ENCODE measurements at places on chromosomes 16 and 17.

- DNase-seq = no peak
Measured at GRCh38 chr17:944266-944826, 35.2 kb downstream of the NXN start.

DNA sequence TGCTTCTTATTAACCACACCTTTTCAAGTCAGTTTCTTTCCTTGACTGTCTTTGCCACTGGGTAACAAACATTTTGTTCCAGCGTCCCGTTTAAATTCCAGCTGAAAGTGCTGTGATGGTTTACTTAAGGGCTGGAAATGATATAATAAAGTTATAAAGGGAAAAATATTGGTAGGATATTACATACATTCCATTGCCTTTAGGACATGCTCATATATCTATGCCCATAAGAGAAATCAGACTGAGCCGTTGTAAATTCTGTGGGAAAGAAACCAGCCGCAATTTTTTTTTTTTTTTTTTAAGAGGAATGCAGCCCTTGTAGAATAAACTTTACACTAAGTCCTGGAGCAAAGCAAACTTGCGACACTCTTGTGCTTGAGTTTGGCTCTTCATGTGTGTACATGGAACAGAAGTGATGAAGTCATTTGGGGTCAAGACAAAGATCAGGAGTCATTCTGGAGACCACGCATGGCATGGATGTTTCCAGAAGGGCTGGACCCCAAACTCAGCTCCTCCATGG lies 210.9 kb downstream of the XYLT1 start:
- DNase-seq = no peak

DNA sequence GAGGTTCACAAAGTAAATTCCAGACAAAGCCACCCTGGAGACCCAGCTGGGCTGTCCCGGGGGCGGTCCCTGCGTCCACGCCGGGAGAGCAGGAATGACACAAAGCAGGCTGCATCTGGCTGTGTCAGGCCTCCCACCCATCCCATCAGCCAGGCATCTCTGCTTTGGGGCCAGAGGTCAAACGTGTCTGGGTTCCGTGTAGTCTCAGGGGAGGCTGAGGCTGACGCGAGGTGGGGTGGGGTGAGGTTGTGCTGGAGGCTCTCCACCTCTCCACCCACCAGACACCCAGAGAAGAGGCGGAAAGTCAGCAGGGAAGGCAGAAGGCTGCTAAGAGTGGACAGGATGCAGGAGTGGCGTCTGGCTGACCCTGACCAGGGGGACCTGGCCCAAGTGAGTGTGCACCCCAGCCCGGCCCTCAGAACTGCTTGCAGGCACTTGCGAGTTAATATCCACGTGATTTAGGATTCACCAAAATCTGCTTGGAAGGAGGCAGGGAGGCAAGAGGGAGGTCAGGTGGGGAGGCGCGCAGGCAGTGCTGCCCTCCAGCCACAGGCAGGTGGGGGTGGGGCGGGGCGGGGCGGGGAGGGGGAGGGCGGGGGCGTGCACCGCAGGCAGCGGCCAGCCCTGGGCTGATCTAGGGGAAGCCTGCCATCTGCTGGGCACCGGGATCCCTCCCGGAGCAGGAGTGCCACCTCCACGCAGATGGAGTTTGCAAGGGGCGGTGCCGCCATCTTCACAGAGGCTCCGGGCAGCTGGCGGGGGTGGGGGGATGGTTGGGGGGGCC lies 44.3 kb downstream of the TBC1D16 start:
- DNase-seq = peak; percentile 93

- DNase-seq = no peak
Measured at GRCh38 chr17:8542599-8543502, 87.7 kb downstream of the MYH10 start.

DNA sequence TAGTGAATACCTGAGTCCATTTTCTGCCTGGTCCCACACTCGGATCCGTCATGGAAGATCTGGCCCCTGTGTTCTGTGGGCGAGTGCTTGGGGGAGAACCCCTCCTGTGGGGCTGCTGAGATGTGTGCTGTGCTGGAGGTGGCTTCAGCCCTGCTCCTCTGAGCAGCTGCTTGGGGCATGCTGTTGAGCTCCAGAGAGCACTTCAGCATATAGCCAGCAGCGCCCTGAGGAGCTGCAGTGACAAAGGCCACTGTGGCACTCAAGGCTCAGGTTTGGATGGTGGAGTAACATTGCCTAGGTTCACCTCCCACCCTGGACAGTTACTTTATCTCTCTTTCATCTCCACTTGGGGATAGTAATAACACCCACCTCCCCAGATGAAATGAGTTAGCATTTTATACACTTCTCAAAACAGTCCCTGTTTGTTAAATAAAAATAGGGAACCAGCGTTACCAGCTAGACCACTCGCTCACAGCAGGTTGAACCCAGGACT lies 75.3 kb downstream of the KSR1 start:
- no peak for DNase-seq

Measured in COR-L47 (cell line).